ENCODE measurements at places on chromosomes 6 and 20. TPM values are rescaled to one million over a fixed set of nuclear protein-coding genes. Genes with fewer than 3 reads are reported as not detected.

Gene AIF1
- not detected for total RNA-seq

DNA sequence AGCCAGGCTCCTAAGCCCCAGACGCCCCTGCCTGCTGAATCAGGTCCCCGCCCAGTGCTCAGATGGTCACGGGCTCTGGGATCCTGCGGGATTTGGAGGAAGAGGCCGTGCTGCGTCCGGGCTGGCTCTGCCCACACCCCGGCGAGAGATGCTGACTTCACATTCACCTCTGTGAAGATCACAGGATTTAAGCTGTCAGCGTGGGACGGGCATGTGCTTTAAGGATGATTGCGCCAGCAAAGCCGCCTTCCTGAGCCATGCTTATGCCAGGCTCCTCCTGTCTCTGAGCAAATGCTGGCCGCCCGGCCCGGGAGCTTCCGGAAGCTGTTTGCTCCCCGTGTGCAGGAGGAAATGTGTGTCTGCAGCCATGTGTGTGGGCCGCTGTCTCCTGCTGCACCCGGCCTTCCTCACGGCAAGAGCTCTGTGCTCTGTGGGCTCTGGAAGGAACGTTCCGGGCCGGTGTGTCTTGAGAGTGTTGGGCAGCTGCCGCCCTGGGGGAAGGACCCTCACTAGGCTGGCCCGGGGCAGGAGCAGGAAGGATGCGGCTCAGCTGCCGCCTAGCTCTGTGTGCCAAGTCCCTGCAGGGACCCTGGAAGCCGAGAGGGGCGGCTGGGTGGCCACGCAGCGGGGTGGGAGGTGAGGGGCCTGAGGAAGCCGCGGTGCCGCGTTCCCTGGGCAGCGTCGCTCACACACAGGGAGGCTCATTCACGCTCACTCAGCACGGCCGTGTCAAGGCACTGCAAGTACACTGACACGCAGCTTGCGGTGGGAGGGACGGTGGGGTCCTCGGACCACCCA is 19.0 kb upstream of the BHLHE23 start:
- DNase-seq, result no peak

- no peak for DNase-seq
These were observed 106.3 kb upstream of the BMP5 start for GRCh38 chr6:55981660-55982059.

- DNase-seq, result no peak
These were observed 185.2 kb upstream of the FLRT3 start for GRCh38 chr20:14522595-14522994.

- DNase-seq, result peak; percentile 32
These were observed 160.5 kb downstream of the TTLL2 start for GRCh38 chr6:167485186-167485978.

DNA sequence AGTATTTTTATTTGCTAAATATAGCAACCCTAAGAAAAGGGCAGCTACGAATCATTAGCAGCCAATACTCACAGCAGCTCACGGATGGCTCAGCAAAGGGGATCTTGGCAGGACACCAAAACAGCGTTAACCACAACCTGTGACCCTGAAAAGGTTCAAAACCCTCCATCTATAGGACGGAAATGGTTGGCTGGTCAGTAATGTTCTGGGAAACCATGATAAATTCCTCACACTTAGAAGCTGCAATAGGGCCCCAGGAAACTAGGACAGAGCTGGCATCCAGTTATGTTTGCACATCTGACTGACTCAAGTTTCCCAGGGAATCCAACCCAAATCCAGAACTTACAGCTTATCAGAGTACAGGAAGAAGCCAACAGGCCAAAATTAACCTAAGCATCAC is 30.9 kb upstream of the PTPRT start:
- DNase-seq, result no peak

Gene DACT2
- total RNA-seq, result not detected

Gene LAMA2
- 0.80 TPM for total RNA-seq

GRCh38 chr6:13178107-13178506 is 150.2 kb downstream of the TBC1D7 start:
- no peak for DNase-seq

DNA sequence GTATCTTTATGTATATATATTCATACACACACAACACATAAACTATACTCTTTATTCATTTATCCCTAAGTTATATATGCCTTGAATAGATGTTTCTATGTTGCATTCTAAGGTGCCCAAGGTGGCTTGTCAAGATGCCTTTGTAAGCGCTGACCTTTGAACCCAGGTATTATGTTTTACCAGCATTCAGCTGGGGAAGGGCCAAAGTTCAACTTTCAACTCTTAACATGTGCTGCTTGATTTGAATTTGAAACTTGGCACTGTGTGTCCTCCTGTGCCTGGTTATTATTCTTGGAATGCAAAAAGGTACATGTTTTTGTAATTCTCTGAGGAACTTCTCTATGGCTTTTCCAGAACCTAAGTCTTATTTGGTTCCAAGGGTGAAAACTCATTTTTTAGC is 146.5 kb downstream of the EDN1 start:
- no peak for DNase-seq

DNA sequence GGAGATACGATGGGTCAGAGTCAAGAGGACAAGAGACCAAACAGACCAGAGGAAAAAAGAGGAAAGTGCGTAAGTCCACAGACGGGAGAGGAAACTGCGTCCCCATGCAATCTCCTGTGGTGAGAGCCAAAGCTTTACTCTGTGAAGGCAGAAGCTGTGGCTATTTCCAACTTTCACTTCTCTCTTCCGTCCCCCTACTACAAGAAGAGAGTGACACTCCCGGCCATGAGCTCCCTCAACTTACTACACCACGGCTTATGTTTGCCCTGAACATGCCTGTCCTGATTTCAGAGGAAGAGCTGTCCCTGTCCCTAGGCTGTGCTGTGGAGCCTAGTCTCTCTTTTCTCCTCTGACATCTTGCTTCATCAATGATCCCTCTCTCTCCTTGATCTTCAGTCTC is 11.5 kb upstream of the SSR1 start:
- no peak for DNase-seq

Gene FAXC
- 1.5 TPM for total RNA-seq

- no peak for DNase-seq
These were observed 19.0 kb downstream of the TMEM244 start for GRCh38 chr6:129842137-129842536.

- no peak for DNase-seq
These were observed 69.6 kb upstream of the THBS2 start for GRCh38 chr6:169323221-169323620.

Gene FLRT3
- total RNA-seq, result 4.6 TPM

Gene TRIM10
- 2.7 TPM for total RNA-seq

DNA sequence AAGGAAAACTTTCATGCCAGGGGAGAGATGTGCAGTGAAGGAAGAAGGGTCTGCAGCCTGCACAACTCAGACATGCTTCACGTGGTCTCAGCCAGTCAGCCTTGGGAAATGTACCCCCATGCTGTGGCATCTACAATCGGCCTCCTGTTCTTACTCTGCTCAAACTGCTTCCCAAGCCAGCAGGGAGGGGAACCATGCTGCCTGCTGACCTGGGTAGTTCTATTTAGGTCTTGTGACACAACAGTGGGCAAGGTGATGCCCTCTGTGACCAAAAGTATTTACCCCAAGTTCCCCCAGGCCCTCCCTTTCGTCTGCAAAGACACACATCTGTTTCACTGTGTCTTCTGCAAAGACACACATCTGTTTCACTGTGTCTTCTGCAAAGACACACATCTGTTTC is 106.9 kb downstream of the SLC23A2 start:
- DNase-seq, result no peak

Gene KCNQ2
- total RNA-seq, result 0.07 TPM

DNA sequence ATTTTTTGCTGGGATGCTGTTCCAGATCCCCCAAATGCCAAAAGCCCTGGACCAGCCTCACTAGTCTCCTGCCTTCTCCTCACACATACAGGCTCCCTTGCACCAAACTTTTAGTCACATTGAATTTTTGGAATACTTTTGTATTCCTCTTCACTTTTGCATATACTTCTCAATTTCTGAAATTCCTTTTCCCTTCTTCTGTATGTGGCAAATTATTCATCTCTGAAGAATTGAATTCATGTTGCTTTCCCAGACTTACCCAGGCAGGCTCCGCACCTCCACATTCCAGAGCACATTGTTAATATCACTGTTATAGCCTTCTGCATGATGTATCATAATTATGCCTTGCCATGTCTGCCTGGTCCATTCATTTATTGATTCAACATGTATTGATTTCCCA is 255.3 kb upstream of the POU3F2 start:
- no peak for DNase-seq

DNA sequence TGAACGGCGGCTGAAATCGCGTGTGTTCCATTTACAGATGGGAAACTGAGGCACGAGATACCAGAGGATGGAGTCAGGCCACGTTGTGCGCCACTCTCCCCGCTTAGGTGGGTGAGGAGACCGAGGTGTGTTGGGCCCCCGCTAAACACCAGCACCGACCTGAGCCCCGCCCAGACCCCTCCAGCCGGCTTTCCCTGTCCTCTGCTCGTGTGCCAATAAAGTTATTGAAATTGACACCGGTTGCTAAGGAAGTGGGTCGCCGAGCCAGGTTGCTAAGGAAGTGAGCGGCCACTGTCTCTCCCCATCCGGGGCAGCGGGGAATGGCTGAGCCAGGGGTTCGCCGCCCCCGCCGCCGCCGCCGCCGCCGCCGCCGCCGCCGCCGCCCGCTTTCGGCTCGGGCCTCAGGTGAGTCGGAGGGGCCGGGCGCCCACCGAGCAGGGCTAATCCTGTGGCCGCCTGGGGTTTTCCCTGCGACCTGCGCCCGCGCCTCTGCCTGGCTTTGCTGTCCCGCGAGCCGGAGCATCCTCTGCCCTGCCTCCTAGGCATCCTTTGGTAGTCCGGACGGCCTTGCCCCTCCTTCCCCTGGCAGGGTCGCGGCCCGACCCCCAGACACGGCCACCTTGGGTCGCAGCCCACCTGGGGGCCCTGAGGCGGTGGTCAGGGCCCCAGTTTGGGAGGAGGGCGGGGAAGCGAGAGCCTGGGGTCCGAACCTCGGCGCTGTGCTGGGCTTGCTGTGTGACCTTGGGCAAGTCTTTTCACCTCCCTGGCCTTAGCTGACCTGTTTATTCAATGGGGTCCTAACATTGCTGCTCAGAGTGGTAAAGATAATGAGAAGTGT is at the start of gene KIF3B:
Gene KIF3B, plus strand, starts transcription at position 291 of the 838 bp plus-strand sequence. CDS start 32,127 bp downstream, outside the sequence.
- peak; percentile 94 for DNase-seq
